ENCODE measurements at places on chromosomes 6 and 20.

DNA sequence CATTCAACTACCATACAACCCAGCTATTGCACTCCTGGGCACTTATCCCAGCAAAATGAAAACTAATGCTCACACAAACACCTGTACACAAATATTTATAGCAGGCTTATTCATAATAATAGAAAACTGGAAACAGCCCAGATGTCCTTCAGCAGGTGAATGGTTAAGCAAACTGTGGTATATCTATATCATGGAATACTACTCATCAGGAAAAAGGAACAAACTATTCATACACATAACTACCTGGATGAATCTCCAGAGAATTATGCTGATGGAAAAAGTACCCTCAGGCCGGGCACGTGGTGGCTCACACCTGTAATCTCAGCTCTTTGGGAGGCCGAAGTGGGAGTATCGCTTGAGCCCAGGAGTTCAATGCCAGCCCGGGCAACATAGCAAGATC, 3.8 kb upstream of the BLTP3A start:
- no peak for DNase-seq

GRCh38 chr20:64053841-64054661, 4.6 kb upstream of the SOX18 start:
- no peak for DNase-seq

DNA sequence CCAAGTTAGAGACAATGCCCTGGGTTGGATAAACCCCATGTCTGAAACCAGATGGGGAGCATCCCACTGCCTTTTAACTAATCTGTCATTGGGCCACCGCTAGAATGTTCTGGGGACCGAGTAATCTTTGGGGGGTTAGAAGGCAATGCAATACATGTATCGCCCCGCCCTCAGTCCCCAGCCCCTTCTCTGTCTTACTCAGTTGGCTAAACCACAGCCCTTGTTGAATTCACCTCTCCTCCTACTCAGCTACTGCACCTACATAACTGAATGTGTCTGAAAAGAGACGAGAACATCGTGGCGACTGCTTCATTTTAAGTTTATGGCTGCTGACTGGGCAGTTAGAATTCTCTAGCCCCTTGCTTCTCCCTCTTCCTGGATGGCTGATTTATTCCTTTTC, 15.1 kb upstream of the CCR6 start:
- DNase-seq, result no peak

- DNase-seq, result no peak
Observed at GRCh38 chr6:42403831-42404230, 47.9 kb downstream of the TRERF1 start.

GRCh38 chr6:158066136-158066781, 84.6 kb downstream of the SYNJ2 start:
- DNase-seq, result no peak

DNA sequence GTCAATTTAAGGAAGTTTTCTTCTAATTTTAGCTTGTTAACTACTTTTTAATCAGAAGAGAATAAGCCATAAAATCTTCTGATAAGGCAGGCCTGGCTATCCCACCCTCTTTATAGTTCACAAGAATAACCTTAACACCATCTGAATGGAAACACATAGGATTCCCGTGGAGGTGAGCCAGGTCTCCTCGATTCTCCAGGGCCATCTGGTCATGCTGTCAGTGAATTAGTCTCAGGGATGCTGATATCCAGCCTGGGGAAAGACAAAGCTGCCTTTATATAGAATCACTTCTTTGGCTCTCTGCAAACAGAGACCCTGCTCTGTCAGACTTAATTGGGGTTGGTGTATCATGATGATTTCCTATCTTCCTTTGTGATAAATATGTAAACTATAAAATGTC, 30.1 kb upstream of the TAGAP start:
- no peak for DNase-seq

DNA sequence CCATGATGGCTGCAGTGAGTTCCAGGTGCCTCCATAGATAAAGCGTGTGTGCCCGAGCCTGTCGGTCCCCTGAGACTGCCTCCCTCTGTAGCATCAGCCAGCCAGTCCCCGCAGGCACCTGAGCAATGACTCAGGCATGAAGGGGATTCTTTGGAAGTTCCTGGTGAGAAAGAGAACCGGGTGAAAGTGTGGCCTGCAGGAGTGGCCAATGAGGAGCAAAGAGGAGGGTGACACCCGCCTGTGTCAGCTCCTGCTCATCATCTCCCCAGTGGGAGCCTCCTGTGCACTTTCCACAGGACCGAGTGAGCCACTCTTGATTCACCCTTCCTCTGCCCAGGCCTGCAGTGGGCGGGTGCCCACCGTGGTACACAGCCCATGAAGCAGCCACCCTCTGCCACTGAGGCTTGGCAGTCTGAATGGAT, 71.2 kb upstream of the PTPN1 start:
- DNase-seq, result no peak

DNA sequence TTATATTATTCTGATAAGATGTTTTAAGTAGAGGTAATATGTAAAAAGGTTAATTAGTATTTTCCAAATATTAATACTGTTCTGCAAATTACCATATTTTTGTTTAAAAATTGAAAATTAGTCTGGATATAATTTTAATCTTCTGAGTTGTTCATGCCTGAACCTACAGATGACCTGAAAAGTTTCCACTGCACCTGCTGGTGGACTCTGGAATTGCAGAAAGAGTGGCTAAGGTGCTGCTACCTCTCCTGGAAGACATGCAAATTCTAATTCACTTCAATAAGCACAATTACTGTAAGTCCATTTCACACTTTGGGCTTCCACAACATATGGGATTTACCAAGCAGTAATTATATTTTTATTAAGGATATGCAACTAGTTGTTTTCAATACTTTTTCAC, 77.7 kb upstream of the OLIG3 start:
- DNase-seq, result peak; percentile 28

All from AML-193 (cell line).